ENCODE measurements at places on chromosomes 4 and X.

GRCh38 chr4:17546222-17546621 is 30.8 kb upstream of the LAP3 start:
- DNase-seq, result no peak

DNA sequence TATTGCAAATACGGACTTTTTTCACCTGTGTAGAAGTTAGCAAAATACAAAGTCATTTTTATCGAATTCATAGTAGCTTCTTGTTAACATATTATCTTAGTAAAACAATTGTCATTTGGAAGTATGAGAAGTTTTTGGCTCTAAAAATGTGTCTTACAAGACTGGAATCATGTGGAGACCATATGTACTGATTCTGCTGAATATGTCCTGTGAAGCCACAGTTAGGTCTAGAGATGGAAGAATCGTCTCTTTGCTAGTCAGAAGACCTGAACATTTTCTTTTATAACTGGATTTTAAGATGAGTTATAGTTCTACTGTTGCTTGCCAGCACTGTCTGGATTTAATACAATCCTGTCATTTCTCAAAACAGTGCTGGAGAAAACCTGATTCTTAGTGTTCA is 29.0 kb downstream of the TMEM165 start:
- DNase-seq, result no peak

GRCh38 chrX:148871422-148872160 is 371.2 kb downstream of the AFF2 start:
- DNase-seq, result no peak

DNA sequence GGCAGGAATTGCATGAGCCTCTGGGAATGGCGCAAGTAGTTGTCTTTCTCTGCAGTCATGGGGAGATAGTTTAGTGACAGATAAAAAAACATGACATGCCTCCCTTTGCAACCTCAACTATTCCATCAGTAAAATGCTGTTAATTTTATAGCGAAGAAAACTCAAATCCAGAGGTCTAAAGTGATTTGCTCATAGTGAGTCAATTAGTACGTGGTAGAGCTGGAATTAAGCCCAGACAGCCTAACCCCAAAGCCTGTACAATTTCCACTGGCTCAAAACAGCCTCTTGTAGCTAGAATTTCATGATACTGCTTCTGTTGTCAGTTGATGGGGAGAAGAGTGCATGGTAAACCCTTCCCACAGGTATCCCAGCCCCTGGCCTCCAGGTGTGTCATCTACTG is 81.3 kb upstream of the TRPC5 start:
- DNase-seq, result no peak

DNA sequence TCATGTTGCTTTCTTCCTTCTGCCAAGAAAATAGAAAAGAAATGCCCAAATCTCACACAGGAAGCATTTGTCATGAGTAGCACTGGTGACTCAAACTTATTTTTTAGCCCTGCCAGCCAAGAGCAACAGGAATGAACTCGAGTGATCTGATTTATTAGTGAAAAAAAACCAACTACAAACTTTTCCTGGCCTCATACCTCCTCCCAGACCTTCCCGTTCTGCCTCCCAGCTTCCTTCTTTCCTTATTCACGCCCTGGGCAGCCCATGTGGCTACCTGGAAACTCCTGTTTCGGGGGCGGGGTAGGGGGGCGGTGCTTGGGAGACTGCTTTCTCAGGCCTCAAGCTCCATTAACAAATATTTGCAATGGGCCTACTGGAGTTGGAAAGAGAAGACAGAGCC is 178.5 kb downstream of the NHS start:
- DNase-seq, result no peak

DNA sequence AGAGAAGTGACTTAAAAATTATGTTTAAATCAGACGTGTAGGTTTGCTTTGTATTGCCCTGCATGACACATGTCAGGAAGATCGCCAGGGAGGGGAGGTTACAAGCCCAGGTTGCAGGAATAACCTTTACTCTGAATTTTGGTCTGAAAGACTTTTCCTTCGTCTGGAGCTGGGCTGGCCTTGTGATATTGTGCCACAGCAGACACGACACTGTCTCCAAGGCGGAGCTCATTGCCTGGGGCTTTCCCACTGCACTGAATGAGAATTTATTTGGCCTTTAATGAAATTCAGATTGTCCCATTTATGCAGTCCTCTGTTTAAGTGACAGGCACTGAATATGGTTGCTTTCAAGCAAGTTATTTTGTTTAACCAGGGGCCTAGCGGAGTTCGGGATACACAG is 45.1 kb downstream of the RHOH start:
- DNase-seq, result no peak

- DNase-seq, result no peak
Observed at GRCh38 chr4:189443341-189443740, 497.3 kb upstream of the FRG1 start.

- no peak for DNase-seq
Observed at GRCh38 chr4:173001571-173001970, 167.0 kb upstream of the GALNT7 start.

- no peak for DNase-seq
Observed at GRCh38 chr4:150280081-150280895, 202.0 kb downstream of the DCLK2 start.

- no peak for DNase-seq
Observed at GRCh38 chrX:97835969-97836368, 952.3 kb downstream of the RPA4 start.

Data from NCI-H345 (cell line).